Caki2 (cell line): ENCODE measurements at places on chromosomes 7 and 10. TPM values are rescaled to one million over a fixed set of nuclear protein-coding genes. Genes with fewer than 3 reads are reported as not detected.

DNA sequence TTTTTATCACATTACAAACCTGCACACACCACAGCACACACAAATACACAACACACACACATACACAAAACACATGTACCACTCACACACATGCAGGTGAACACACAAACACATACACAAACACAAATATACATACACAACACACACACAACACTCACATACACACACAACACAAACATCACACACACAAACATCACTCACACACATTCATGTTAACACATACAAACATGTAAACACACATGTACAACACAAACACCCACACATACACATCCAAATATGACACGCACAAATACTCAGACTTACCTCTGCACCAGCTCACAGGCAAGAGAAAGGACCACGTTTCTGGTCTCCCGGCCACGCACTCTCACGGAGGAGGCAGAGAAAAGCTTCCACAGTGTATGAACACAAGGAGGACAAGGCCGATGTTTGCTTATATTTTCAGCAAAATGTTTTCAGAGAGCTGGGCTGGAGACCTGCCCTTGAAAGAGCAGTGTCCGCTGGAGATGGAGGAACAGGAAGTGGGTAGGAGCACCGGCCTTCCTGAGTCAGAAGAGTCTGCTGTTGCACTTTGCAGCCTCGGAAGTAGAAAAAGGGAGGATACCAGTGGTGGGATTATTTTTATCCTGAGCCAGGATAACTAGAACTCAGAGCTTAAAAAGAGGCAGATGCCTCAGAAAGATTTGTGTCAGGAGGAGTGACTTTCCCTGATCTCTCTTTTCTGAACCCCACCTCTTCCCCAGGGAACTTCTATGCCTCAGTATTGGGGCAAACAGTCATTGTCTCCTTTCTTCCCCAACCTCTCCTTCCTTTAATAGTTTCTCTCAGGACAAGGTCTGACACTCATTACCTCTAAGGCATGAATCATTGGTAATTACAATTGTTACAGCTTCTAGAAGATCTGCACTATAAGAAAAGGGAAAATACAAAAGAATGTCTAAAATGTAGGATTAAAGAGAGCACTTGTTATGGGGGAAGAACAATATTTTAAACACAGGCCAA is at the start of gene GIMAP6:
Gene GIMAP6 (minus strand): TSS at position 520 of the 999 bp plus-strand sequence. CDS start 2,243 bp downstream, outside the sequence.
- DNase-seq: no peak

ZNF727 gene
- not detected in 2 replicates for total RNA-seq

DNA sequence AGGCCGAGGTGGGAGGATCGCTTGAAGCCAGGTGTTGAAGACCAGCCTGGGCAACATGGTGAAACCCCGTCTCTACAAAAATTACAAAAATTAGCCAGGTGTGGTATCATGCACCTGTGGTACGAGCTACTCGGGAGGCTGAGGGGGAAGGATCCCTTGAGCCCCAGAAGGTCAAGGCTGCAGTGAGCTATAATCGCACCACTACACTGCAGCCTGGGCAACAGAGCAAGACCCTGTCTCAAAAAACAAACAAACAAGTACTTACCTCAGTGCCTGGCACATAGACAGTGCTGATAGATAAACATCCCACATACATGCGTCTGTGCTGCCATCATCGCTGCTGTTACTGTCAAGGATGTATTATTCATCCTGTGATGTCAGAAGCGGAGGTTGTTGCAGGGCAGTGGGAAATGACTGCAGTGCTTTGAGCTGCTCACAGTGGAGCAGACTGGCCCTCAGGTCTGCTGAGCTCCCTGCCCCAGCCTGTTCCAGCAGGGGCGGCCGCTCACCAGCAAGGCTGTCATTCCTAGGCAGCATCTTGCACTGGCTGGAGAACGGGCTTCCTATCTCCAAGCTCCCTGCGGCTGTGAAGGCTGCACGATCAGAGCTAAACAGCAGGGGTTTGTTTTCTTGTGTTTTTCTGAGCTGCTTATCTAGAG is 18.6 kb downstream of the FOXK1 start:
- peak; percentile 14 for DNase-seq

DNA sequence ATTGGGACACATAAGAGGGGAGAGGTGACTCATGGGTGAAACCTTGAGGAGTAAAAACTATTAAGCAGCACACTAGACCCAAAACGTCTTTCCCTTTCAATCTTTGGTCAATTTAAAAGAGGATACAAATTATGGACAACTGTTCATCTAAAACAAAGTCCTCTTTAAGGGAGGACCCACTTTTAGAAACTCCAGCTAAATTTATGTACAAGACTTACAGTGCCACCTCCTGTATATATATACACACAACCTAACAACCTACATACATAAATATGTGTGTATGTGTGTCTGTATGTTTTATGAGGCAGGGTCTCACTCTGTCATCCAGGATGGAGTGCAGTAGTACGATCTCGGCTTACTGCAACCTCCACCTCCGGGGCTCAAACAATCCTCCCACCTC is 18.1 kb upstream of the ZC3HAV1 start:
- no peak for DNase-seq

TMEM213 gene
- total RNA-seq: not detected in 2 replicates

OR2A25 gene
- total RNA-seq: not detected in 2 replicates

DNA sequence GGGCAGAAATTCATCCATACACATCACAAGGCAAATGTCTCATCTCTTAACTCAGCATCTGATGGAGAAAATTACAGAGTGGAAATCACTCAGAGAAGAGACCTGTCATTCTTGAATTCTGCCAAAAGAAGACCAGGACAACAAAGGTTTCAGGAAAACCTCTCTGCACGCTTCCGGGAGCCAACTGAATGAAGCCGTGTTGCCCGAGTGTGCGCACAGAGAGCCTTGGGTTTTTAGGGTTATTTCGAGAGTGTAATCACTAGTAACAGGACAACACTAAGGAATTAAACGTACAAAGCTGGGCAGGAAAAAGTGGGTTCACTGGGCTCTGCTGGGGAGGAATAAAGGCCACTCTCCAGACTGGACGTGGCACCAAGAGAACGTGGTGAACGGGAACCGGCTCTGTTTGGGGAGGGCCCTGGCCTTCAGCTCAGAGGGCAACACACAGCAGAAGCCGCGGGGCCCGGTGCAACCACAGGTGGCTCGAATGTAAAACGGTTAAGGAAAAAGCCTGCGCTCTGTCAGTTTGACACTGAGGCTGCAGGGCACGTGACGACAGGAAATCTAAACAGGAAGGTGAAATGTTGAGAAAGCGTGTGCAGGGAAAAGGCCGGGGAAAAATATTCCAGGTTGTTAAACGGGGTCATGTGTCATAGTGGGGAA is 331.5 kb downstream of the DNAJB6 start:
- no peak for DNase-seq

- no peak for DNase-seq
These were observed 235.5 kb upstream of the PLXDC2 start for GRCh38 chr10:19580691-19581090.

DNA sequence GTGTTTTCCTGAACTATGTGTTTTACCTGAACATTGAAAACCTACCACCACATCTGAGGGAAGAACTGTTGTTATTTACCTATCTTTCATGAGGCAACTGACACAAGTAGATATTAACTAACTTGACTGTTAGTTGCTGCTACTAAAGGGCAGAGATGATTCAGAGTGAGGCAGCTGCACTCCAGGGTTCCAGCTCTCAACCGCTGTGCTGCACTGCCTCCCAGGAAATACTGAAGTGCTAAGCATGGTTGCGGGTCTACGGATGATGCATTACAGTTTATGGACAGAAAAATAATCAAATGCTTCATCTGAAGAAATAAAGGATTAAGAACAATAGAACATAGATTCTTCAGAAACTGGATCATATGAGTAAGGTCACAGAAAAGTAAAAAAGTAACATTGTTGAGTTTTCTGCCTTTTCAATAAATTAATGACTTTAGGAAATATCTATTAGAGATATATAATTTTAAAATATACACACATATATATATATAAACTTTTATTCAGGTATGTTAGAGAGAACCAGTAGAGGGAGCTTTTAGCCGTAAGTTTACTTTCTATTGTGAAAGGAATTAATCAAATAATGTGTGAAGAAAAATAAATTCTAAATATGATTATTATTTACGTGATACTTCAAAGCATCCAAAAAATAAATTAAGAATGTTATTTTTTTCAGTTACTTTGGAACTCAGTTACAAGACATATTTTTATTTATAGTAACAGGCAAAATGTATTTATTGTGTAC is 620.0 kb downstream of the CNTNAP2 start:
- no peak for DNase-seq

DNA sequence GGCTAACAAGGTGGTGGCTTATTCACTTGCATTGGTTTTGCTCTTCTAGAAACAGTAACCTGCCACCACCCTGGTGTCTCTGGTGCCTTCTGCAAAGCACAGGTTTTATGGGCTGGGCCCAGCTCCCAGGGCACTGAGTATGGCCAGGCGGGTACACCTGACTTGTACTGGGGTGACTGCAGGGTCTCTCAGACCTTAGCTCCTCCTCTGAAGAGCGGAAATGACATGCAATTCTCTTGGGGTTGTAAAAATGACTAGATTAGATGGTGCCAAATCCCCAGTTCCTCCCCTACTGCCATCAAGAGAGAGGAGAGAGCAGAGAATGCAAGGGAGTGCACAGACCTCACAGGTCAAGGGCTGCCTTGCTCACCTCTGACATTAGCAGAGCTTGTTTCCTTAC is 14.7 kb downstream of the ESYT2 start:
- DNase-seq: no peak

- no peak for DNase-seq
These were observed 58.5 kb downstream of the OGDH start for GRCh38 chr7:44664780-44665461.
